ENCODE measurements at places on chromosomes 4 and X.
A peak's percentile ranks its signal among the peaks of the same experiment; 100 is the strongest.

DNA sequence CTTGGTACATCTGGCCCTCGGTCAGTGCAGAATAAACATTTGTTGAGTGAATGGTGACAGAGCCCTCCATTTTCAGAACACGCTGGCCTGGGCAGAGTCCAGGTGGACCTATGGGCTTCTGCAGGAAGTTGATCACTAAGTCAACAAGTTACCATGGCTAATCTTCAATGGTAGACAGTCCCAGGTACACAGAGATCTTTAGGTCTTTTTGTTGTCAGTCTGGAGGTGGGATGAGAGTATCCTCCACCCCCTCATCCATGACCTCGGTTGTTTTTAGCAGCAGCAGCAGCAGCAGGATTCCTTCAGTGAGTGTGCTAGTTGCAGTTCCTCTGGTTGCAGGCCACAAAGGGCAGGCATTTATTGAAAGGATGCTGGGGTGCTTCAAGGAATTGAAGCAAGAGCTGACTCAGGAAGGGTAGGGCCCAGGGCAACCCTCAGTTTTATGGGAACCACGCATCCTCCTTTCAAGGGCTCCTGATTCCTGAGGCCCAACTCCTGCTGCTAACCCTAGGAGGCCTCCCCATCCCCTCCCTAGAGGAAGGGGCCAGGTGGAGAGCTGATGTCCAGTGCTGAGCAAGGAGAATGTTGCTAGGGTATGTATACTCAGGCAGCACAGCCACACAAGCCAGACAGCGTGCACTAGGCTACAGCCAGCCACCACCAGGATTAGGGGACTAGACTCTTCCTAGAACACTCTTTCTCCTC lies 1.7 kb upstream of the USP27X start:
- no peak for DNase-seq

- no peak for DNase-seq
These were observed 17.6 kb upstream of the PJA1 start for GRCh38 chrX:69182818-69183380.

DNA sequence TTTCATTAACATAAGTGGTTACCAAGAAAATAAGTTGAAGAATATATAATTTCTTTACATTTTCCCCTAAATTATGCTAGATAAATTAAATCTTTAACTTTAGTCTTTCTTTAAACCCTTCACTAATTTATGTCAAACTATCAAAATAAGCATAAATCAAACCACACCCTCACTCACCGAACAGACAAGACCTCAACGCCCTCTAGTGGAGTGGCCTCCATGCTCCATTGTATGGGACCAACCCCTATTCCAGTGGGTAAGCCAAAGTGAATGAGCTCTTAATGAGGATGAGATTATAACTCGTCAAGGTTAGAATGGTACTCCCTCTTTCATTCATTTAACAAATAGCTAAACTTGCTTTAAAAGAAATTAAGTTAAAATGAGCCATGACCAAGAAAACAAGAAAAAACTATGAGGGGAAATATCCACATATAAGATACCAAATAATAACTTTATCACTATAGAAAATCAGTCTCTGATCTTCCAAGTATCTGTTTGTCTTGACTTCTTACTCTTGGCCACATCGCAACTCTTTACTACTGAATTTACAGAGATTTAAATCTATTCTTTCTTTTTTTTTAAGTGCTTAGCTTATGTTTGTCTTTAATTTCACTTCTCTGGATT lies 15.6 kb upstream of the BBS12 start:
- DNase-seq, result peak; percentile 76

GRCh38 chr4:173651651-173652282 lies 121.7 kb upstream of the HAND2 start:
- DNase-seq, result no peak

DNA sequence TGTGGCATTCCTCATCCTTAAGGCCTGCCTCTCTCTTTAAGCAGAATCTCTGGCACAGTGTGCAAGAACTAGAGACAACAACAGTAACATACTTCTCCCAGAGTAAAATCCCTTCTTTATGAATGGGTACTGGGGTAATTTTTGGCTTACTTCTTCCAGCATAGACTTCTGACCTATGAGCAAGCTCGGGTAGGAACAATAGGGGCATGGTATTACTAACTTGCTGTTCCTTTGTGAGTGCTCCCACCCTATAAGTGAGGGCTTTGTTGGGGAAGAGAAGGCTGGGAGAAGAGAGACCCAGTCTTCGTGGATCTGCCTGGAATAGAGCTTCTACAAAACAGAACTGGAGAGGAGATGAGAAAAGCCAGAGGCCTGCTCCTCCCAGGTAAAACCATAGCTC lies 30.2 kb downstream of the CLDN2 start:
- no peak for DNase-seq
